ENCODE measurements at places on chromosomes 7 and 10. TPM values are rescaled to one million over a fixed set of nuclear protein-coding genes. Genes with fewer than 3 reads are reported as not detected.

KAZALD1 gene
- total RNA-seq = 5.2 TPM

DPYSL4 gene
- 7.7 TPM for total RNA-seq

HTR7 gene
- 0.70 TPM for total RNA-seq

GTF2IRD1 gene
- 63.6 TPM for total RNA-seq

LIPF gene
- not detected for total RNA-seq

FIS1 gene
- total RNA-seq = 118 TPM

GRCh38 chr10:34804306-34804705 is 10.8 kb downstream of the PARD3 start:
- H3K36me3 ChIP-seq = peaks cover 9% of the 10 kb centered on the region
- no peak overlapping the region for H3K27ac ChIP-seq
- no peaks in the 10 kb centered on the region for H3K27me3 ChIP-seq
- H3K4me1 ChIP-seq = peaks cover 15% of the 10 kb centered on the region
- H3K4me3 ChIP-seq = no peak overlapping the region

DNA sequence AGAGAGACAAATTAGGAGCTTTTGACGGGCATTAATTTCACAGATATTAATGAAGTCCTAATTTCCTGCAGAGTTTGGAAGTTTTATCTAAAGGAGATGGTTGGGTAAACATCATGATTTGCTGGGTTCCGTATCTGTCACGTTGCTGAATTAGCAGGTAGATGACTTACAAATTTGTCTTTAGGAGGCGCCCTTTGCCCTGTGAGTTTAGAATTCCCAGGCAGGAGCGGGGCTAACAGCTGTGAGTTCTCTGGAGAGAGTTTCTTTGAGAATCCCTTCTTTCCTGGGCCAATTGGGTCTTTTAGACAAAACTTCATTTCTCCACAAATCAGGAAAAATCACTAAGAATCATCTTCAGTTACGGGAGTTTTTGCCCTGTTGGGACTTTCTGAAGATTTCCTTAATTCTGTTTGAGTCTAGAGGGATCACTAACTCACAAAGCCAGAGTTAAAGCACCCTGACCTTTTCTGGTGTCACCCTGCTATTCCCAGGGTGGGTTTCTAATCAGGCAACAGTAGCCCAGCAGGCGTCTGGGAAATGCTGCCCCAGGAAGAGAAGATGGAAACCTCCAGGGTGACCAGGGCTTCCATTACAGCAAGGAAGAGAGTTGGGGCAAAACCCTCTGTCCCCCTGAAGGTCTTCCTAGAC is 63.7 kb downstream of the PRKCQ start:
- H3K4me3 ChIP-seq = no peak overlapping the region
- H3K36me3 ChIP-seq = peaks cover 40% of the 10 kb centered on the region
- no peaks in the 10 kb centered on the region for H3K27me3 ChIP-seq

DNA sequence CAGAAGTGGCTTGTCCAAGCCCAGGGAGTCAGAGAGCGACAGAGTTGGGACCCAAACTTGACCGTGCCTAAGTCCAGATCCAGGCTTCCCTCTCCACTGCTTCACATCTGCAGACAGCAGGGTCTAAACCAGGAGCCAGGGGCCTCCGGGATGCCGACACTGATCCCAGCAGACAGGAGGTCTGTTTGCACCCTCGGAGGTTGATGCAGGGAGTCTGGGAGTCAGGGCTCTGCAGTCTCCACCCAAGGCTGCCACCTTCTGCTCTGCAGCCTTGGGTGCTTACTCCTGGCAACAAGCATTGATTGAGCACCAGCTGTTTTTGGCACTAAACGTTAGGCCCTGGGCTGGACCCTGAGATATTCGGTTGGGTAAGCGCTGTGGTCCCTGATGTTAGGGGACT is 21.0 kb downstream of the ELFN1 start:
- DNase-seq = peak; percentile 30
- H3K4me1 ChIP-seq = no peaks in the 10 kb centered on the region
- H3K27ac ChIP-seq = no peak overlapping the region
- no peak overlapping the region for H3K4me3 ChIP-seq
- H3K36me3 ChIP-seq = no peaks in the 10 kb centered on the region

GRCh38 chr7:74544706-74545469 is 91.2 kb downstream of the GTF2IRD1 start:
- DNase-seq = peak; percentile 89
- H3K27me3 ChIP-seq = no peaks in the 10 kb centered on the region
- H3K27ac ChIP-seq = peak overlapping the region; percentile 38
- H3K4me1 ChIP-seq = peaks cover 5% of the 10 kb centered on the region
- H3K36me3 ChIP-seq = peaks cover 67% of the 10 kb centered on the region

DNA sequence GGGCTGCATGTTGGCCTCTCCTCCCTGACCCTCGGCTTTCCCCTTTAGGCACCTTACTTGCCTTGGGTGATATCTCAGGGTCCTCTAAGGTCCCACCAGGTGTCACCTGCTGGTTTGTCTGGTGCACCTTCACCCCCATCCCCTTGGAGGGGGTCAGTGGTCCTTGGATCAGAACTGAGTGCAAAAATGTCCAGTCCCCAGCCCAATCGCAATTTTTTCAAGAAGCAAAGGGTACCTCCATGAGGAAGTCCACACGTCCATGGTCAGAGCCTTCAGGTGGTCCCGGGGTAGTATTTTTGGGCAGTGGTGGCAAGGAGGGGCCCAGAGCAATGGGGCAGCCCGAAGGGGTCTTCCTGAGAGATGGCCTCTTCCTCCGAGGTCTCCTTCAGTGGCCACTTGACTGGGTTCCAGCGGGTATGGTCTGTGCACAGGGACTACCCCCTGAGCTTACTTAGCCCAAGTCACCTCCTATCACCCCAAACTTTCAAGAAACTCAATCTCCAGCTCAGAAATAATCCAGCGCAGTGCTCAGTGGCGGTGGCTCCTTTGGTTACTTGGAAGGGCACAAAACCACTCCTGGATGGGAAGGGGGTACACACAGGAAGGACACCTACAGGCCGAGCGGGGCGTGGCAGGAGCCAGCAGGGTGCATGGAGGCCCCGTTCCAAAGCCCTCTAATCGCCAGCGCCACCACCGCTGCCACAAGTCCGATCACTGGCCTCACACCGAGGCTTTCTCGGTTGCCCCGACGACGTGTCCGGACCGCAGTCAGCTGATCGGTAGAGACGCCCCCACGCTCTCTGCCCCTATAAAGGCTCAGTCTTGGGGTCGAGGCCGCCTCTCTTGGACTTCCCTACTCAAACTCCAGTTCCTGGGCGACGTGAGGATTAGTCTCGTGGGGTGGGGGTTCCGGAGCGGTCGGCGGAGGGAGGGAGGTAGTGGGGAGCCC is 4.5 kb downstream of the SAP25 start:
- no peaks in the 10 kb centered on the region for H3K27me3 ChIP-seq
- H3K36me3 ChIP-seq = peaks cover 18% of the 10 kb centered on the region
- no peak overlapping the region for H3K27ac ChIP-seq
- peak overlapping the region; percentile 74 for H3K4me3 ChIP-seq

DNA sequence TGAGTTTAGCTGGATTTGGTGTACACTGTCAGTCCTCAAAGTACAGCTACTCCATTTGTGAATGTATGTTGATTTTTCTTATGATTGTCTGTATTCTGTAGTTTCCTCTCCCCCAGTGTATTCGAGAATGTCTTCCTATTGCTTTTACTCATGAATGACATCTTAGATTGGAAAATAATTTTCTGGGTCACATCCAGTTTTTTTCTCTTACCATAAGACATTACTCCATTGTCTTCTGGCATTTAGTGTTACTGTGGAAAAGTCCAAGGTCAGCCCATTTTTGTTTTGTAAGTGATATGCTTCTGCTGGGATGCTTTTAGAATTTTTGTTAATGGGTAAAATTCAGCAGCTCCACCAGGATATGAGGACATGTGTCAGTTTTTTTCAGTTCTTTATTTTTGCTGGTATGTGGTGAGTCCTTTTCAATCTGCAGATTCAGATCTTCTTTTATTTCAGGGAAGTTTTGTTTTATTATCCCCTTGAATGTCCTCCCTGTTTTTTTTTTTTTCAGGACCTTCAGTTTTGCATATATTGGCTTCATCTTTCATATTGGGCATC is 33.6 kb downstream of the WAC start:
- H3K4me1 ChIP-seq = no peaks in the 10 kb centered on the region
- H3K4me3 ChIP-seq = no peak overlapping the region
- H3K27ac ChIP-seq = no peak overlapping the region
- peaks cover 85% of the 10 kb centered on the region for H3K36me3 ChIP-seq
- DNase-seq = no peak

- no peaks in the 10 kb centered on the region for H3K27me3 ChIP-seq
- peak overlapping the region; percentile 63 for H3K4me3 ChIP-seq
- no peak overlapping the region for H3K27ac ChIP-seq
- peak; percentile 54 for DNase-seq
Measured at GRCh38 chr7:29042824-29043231, 84.7 kb upstream of the TRIL start.

DNA sequence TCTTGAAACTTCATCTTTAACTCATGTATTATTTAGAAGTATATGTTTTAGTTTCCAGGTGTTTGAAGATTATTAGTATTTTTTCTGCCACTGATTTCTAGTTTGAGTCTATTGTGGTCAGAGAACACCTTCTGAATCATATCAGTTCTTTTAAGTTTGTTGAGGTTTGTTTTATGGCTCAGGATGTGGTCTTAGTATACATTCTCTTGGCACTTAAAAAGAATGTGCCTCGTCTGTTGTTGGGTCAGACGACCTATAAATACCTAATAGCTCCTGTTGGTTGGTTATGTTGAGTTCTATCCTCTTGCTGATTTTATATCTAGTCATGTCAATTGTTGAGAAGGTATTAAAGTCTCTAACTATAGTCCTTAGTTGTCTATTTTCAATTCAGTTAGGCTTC is 15.9 kb downstream of the TDRD1 start:
- no peaks in the 10 kb centered on the region for H3K36me3 ChIP-seq
- H3K27ac ChIP-seq = no peak overlapping the region
- no peak overlapping the region for H3K4me3 ChIP-seq

DNA sequence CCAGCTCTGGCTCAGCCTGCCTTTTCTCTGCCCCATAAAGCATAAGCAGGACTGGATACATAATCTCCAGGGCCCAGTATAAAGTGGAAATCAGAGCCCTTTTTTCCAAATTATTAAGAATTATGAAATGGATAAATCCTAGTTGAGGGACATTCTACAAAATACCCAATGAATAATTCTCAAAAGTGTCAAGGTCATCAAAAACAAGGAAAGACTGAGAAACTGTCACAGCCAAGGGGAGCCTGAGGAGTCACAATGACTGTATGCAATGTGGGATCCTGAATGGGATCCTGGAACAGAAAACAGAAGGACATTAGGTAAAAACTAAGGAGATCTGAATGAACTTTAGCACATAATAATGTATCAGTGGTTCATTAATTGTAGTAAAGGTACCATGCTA is 4.8 kb upstream of the UNC5B start:
- no peak overlapping the region for H3K4me3 ChIP-seq
- peaks cover 30% of the 10 kb centered on the region for H3K27me3 ChIP-seq
- no peak for DNase-seq
- peaks cover 3% of the 10 kb centered on the region for H3K4me1 ChIP-seq

DNA sequence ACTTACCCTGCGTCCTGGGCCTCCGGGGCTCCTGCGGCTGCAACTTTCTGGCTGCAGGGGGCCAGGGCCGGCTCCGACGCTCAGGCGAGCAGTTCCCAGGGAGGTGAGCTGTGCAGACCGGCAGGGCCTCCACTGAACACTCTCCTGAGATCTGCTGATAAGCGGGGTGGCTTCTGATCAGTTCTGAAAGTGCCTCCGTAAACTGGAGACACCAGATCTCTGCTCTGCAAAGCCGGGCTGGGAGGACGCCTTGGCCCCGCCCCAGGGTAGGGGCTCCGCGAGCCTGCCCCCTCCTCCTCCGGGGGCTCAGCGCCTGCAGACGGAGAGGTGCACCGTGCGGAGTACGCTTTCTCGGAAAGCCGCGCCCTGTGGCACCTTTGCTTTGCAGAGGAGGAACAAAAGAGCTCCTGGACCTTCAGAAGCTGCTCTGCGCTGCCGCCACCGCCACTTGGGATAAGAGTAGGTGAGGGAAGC is 141.3 kb upstream of the VKORC1L1 start:
- H3K4me3 ChIP-seq = peak overlapping the region; percentile 71
- peak; percentile 83 for DNase-seq
- H3K27ac ChIP-seq = no peak overlapping the region
- peaks cover 2% of the 10 kb centered on the region for H3K36me3 ChIP-seq

- DNase-seq = no peak
- no peaks in the 10 kb centered on the region for H3K36me3 ChIP-seq
- no peak overlapping the region for H3K27ac ChIP-seq
- H3K27me3 ChIP-seq = no peaks in the 10 kb centered on the region
- peaks cover 44% of the 10 kb centered on the region for H3K4me1 ChIP-seq
- no peak overlapping the region for H3K4me3 ChIP-seq
Measured at GRCh38 chr7:105647591-105647990, 66.3 kb upstream of the EFCAB10 start.

- peaks cover under 1% of the 10 kb centered on the region for H3K36me3 ChIP-seq
- no peak overlapping the region for H3K4me3 ChIP-seq
- H3K27ac ChIP-seq = no peak overlapping the region
- H3K27me3 ChIP-seq = no peaks in the 10 kb centered on the region
- H3K4me1 ChIP-seq = no peaks in the 10 kb centered on the region
Measured at GRCh38 chr10:97280783-97281182, 11.7 kb downstream of the ARHGAP19 start.

GRCh38 chr10:74991435-74991834 is 120.0 kb upstream of the SAMD8 start:
- DNase-seq = no peak
- no peaks in the 10 kb centered on the region for H3K4me1 ChIP-seq
- no peak overlapping the region for H3K27ac ChIP-seq
- peaks cover 8% of the 10 kb centered on the region for H3K36me3 ChIP-seq
- H3K4me3 ChIP-seq = no peak overlapping the region
- no peaks in the 10 kb centered on the region for H3K27me3 ChIP-seq

DNA sequence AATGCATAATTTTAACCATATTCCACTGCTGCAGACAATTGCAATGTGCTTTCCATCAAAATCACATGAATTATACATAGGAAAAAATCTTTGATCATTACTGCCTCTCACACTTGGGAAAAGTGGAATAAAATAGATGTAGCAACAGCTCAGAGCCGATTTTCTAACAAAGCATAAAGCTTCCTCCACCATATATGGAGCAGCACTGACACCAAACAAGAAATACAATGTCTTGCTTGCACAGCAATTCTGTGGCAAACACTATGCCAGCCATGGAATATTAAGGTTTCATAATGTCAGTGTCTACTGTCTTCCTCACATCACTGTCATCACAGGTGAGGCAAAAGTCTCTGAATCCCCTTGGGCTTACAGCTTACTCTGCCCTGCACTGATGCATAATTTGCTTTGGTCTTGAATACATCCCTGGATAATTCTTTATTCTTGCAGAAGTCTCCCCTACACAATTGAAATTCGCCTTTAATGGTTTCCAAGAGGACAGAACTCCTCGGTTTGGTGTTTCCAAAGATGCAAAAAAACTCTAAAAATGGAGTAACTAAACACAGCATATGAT is 198.5 kb downstream of the CACNA2D1 start:
- H3K27me3 ChIP-seq = no peaks in the 10 kb centered on the region
- H3K4me3 ChIP-seq = no peak overlapping the region
- H3K4me1 ChIP-seq = no peaks in the 10 kb centered on the region
- DNase-seq = no peak
